ENCODE measurements at places on chromosomes 11 and 22.

- no peak for DNase-seq
These were observed 83.7 kb downstream of the STIM1 start for GRCh38 chr11:3939211-3939610.

GRCh38 chr11:73218106-73218829 is at the start of gene P2RY2:
Gene P2RY2 (plus strand): TSS chr11:73218281. CDS start chr11:73234160, 15,879 bp downstream.
- DNase-seq, result peak; percentile 36

GRCh38 chr11:20731676-20732215 is 62.4 kb downstream of the NELL1 start:
- DNase-seq, result no peak

DNA sequence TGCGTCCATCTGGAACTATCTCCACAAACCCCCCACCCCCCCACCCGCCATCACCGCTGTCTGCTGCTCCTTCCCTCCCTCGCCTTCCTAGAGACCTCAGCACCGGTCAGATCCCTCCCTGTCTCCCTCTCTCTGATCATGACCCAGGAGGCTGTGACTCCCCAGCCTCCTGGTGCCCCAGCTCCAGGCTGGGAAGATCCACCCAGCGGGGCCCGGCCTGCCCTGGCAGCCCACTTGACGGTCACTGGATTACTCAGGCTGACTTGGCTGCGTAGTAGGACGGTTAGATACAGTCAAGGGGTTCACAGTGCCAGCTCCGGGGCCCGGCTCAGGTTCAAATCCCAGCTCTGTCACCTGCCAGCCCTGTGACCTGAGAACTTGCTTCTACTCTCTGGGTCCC is 59.3 kb downstream of the ANO1 start:
- DNase-seq, result no peak

- DNase-seq, result no peak
These were observed 15.6 kb upstream of the DNAJB7 start for GRCh38 chr22:40877488-40877887.

DNA sequence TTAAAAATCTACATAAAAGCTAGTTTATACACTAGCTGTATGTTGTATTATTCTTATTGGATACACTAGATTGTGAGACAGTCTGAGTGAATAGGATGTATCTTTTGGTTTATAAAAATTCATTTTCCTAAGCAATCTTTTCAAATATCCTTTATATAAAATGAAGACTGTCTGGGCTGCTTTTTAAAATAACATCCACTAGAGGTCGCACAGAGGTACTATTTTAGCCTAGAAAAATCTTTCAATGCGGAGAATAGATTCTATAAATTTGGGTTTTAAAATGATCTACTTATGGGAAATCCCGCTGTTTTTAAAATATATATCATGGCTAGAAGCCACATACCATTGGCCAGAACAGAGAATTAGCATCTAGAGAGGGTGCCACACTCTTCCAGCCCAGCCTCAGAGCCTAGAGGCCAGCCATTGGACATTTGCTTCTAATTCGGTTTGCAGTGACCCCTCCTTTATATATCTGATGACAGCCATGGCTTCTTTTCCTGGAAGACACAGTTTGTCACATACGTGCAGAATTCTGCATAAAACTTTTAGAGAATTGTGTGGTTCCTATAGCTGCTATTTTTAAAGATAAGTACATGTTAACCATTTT is 7.3 kb downstream of the C11orf97 start:
- DNase-seq, result no peak

DNA sequence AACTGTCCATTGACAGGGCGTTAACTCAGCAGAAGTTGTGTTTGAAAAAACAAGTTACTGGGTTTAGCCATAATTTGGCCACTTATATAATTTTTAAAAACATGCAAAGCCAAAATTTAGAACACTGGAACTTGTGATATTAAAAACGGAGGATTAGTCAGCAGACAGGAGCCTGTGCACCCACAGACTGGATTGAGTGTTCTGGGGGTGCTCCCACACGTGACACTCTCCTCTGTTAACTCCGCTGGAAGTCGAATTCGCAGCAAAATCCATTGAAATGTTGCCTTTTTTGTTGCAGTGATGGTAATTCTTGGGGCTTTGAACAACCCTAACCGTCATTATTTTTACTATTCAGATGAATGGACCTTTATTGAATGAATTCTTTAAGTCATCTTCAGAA is 269.8 kb downstream of the DDX10 start:
- DNase-seq, result no peak

- no peak for DNase-seq
These were observed 103.5 kb upstream of the RCN1 start for GRCh38 chr11:31987118-31988005.

Data from activated naive CD4-positive, alpha-beta T cell treated with anti-CD3 and anti-CD28 coated beads, Interleukin-2, amount 50 U/mL, for 16 hours (primary cell).